ENCODE measurements at places on chromosomes 7 and 10.

GRCh38 chr10:124672181-124672638 is 72.0 kb downstream of the FAM53B start:
- DNase-seq = no peak

DNA sequence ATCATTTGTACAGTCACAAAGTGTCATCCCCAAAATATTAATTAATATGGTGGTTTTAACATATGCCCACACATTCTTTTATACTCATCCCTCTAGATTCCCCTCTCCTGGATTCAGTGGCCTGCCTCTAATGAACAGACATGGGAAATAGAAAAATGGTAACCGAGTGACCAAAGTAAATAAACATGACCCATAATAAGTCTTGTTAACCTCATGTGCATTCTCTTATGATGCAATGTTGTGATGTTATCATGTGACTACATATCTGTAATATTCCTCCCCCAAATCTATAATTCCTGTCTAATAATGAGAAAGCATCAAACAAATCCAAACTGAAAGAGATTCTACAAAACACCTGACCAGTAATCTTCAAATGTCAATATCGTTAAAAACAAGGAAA is 164.5 kb upstream of the PRSS1 start:
- DNase-seq = no peak

- peak; percentile 8 for DNase-seq
These were observed 268.4 kb upstream of the NPVF start for GRCh38 chr7:25496476-25497368.

DNA sequence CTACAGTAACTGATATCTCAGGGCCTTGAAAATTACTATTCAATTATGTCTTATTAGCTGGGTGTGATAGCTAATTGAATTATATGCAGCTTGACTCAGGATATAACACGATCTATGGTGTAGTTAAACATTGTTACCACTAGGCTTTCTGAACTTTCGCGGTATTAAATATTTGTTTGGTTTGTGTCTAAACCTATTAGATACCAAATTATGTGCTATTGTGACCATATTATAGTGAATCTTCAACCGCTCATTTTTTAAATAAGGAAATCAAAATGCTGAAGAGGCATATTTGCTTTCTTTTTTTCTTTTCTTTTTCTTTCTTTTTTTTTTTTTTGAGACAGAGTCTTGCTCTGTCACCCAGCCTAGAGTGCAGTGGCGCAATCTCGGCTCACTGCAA is 99.3 kb upstream of the RSU1 start:
- no peak for DNase-seq

DNA sequence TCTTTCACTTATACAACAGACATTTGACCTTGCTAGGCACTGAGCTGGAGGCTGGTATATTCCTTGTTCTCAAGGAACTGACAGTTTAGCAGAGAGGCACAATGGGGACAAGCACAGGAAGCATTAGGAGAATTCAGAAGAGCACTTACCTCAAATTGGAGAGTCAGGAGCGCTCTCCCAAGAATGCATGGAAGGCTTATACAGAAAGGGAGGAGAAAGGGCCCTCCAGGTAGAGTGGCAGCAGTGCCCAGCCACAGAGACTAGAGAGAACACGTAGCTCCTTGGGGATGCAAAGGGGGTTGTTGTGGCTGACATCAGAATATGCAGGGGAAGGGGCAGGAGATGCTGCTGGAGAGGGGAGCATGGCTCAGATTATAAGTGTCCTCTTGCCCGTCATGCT is 78.2 kb upstream of the MKLN1 start:
- no peak for DNase-seq

DNA sequence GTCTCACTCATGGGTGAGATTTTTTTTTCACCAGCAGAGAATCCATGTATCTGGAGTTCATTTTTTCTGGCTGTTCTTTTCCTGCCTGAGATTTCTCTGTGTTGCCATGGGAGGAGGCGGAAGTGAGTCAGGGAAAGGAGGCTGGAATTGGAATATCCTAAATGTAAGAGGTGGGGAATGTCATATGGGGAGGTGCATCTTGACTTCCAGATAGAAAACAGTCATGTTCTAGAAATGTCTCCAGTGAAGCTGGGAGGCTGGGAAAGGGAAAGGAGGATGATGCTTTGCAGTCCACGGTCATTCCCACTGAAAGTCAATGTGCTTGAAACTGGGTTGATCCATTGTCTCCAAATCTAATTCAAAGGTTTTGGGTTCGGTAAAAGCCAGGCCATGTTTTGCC is 39.7 kb upstream of the HPS1 start:
- DNase-seq = no peak

- DNase-seq = peak; percentile 90
These were observed at the start of gene SLC12A9 for GRCh38 chr7:100852048-100852872. Gene SLC12A9 (plus strand): TSS chr7:100852713. CDS start chr7:100854198, 1,485 bp downstream.

GRCh38 chr7:17773289-17773626 is 167.0 kb downstream of the SNX13 start:
- DNase-seq = no peak
